ENCODE measurements at places on chromosomes 1 and 21. TPM values are rescaled to one million over a fixed set of nuclear protein-coding genes. Genes with fewer than 3 reads are reported as not detected.
A peak's percentile ranks its signal among the peaks of the same experiment; 100 is the strongest.

Gene HCRTR1
- total RNA-seq: 6.7 TPM

DNA sequence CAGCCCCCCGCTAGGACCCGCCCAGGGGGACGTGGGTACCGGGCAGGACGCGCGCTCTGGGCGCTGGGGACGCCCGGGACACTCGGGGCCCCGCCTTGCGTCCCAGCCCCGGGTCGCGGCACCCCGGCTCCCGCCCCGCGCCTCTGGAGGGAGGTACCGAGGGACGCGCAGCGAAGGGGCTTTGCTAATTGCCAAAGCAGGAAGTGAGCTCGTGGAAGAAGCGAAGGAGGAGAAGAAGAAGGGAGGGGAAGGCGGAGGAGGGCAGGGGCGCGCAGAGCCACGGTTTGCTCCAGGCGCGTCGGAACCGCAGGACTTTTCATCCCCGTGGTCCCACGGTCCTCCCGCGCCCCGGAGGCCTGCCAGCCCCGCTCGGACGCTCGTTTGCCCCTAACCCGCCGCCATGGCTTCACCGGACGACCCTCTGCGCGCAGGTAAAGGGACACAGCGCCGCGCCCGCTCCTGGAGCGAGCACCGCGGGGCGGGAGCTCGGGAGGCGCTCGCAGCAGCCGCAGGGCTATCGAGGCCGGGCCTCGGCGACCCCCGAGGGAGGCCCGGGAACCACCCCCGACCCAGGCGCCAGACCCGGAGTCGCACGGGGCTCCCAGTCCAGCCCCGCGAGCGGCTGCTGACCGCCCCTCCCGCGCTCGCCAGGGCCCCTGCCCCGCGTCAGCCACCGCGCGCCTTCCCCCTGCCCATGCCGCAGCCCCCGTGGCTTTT lies 1.3 kb downstream of the EDARADD start:
- peak; percentile 68 for DNase-seq

GRCh38 chr1:43481491-43481890 lies 27.8 kb upstream of the HYI start:
- DNase-seq: no peak

Gene OR2M3
- total RNA-seq: 1.2 TPM

- no peak for DNase-seq
Measured at GRCh38 chr1:67213948-67214347, 47.7 kb downstream of the IL23R start.

Gene CSMD2
- total RNA-seq: 10.1 TPM

GRCh38 chr1:1665815-1666251 lies 7.0 kb upstream of the CDK11B start:
- no peak for DNase-seq

DNA sequence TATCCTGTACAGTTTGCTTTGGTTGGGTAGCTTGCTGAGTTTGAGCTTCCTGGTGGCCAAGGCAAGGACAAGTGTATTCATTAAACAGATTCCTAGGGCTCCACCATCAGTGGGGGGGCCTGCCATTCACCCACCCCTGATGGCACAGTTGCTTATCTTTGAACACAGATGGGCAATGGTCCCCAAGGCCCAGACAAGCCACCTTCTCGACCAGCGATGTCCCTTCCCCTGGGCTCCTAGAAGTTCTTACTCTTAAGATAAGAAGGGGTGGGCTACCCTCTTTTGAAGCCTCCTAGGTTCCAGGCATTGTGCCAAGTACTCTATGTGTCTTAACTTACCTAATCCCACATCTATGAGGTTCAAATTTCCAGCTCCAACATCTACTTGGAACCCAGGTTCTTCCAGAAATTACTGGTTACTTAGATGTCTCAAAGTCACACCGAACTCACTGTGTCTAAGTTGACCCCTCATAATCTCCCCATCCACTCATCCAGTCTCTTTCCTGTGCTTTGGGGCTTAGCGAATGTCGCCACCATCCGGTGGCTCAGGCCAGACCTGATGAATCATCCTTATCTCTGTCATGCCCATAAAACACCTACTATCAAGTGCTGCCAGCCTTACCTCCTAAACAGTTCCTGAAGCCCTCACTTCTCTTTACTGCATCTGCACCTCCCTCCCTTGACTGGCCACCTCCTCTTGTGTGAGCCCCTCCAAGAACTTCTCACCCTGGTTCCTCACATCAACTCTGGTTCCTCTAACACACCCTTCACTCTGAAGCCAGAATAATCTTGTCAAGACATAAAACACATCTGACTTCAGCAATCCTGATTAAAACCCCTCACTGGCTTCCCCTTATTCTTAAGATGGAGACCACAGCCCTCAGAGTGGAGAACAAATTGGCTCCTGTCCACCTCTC lies 50.1 kb downstream of the KLHDC7A start:
- DNase-seq: no peak

DNA sequence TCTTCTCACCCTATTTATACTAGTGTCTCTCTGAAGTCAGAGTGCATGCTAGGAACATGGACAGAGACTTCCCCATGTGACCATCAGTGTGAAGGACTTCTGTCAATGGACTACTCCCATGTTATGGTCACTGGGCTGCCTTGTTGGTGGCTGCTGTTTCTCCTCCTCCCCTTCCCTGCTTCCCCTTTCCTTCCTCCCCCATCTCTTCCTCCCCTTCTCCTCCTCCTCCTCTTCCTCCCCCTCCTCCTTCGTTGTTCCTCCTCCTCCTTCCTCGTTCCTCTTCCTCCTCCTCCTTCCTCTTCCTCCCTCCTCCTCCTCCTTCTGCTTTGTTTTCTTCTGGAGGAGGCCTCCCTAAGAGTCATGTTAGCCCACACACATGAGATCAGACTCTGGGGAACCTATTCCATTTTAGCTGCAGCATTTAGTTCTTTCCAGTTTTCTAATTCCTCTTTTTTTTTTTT lies 35.8 kb downstream of the IER5 start:
- no peak for DNase-seq

Gene HNRNPU
- 401 TPM for total RNA-seq

Gene ZBTB21
- total RNA-seq: 12.5 TPM

All from umbilical cord (tissue), 2 donors.